Fibroblast of skin of back (primary cell): ENCODE measurements at places on chromosomes 2 and 18.
A peak's percentile ranks its signal among the peaks of the same experiment; 100 is the strongest.

DNA sequence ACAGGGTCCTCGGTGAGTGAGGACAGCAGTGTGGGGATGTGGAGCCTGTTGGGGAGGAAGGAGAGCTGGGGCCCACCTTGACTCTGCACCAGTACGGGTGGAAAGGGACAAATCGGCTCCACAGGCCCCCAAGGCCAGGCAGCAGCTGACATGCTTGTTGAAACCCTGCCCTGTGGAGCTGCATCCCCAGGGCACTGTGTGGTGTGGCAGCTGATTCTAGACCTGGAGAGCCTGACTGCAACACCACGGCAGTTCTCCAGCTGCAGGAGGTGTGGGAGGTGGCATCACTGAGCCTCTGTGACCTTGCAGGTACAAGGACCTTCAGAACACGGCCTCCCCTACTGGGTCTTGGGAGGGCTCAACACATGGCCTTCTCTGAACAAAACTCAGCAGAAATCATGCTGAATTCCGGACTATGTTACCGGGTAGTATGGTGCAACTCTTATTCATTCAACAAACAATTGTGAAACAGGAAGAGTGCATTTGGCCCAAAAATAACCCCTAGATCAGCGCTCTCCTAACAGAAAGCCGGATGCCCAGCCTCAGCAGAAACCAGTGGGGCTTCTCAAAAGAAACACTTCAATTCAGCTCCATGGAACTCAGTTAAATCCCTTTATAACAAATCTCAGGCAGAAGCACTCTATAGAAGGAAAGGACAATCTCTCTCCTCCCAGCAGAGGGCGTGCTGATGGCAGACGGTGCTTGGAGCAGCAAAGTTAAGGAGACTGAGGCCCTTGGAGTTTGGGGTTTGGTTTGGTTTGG is 104.4 kb upstream of the SALL3 start:
- peak; percentile 26 for DNase-seq

GRCh38 chr2:174485788-174486562 is 854 bp downstream of the GPR155 start:
- DNase-seq: peak; percentile 24

DNA sequence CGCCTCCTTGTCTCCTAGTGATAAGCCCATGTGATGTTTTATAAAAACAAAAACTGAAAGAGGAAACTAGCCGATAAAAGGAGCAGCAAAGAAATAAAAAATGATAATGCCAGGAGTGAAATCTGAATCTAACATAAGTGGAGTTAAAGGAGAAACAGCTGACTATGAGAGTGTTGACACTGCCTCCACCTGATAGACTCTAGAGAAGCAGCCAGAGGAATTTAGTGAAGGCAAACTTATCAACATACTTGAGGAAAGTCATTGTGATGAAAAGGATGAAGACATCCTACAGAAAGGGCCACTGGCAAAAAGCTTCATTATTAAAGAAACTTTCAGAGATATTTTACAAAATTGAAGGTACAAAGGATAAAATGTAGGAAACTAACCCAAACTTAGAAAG is 1.9 kb downstream of the M1AP start:
- DNase-seq: no peak

DNA sequence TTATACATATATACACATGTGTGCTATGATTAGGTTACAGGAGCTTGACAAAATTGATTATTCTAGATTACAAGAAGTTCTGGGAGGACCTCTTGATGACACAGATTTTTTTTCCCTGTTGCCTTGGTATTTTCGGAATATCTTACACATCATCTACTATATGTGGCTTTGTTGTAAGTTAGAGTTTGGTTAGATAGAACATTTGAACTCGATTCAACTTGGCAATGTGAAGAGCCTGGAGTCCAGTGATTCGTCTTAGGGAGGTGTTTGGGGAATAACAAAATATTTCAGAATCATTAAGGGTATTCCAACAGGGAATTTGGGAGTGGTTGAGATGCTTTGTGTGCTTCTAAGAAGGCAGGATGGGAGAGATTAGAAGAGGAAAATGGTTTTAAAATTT is 39.3 kb upstream of the EFEMP1 start:
- DNase-seq: no peak

GRCh38 chr18:46386788-46387187 is 270.2 kb downstream of the LOXHD1 start:
- peak; percentile 50 for DNase-seq

DNA sequence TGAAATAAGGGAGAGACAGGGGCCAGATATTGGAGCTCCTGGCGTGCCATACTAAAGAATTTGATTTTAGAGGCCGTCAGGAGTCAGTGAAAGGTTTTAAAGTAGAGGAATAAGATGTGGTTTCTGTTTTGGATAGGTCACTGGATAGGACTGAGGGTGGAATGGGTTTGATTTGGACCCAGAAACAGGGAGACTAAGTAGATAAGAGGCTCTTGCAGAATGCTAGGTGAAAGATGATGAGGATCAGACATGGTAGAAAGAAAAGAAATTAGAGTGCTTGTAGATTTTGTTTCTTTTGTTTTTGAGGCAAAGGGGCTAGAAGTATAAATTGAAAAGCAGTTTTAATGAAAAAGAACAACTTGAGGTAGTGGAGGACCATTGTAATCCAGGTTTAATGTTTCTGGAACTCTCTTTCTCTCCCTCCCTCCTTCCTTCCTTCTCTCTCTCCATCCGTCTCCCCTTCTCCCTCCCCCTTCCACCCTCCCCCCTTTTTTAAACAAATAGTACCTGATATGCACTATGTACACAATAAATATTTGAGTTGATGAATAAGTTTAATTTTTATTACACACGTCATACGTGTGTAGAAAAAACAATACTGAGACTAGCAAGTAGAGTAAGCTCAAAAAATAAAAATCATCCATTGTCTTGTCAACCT is 1.9 kb downstream of the NDUFV2 start:
- DNase-seq: no peak

DNA sequence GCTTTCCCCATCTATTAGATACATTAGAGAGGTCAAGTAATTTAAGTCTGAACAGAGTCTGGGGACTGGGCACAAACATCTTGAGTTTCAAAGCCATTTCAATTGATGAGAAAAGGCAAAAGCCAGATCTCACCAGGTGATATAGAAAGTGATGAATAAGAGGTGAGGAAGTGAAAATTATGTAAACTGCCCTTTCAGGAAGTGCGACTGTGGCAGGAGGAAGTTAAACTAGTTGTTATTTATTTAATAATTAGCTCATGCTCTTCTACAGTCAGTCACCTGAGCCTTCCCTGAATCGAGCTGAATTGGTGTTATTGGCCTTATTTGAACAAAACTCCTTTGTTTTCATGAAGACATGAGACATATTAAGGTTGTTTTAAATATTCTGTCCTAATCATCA is 115.1 kb downstream of the CDH20 start:
- DNase-seq: no peak

- no peak for DNase-seq
Measured at GRCh38 chr2:122486086-122486485, 730.6 kb downstream of the TSN start.

- peak; percentile 26 for DNase-seq
Measured at GRCh38 chr2:202335791-202336467, 40.2 kb upstream of the BMPR2 start.

GRCh38 chr18:28581521-28582071 is 404.7 kb upstream of the CDH2 start:
- DNase-seq: no peak

DNA sequence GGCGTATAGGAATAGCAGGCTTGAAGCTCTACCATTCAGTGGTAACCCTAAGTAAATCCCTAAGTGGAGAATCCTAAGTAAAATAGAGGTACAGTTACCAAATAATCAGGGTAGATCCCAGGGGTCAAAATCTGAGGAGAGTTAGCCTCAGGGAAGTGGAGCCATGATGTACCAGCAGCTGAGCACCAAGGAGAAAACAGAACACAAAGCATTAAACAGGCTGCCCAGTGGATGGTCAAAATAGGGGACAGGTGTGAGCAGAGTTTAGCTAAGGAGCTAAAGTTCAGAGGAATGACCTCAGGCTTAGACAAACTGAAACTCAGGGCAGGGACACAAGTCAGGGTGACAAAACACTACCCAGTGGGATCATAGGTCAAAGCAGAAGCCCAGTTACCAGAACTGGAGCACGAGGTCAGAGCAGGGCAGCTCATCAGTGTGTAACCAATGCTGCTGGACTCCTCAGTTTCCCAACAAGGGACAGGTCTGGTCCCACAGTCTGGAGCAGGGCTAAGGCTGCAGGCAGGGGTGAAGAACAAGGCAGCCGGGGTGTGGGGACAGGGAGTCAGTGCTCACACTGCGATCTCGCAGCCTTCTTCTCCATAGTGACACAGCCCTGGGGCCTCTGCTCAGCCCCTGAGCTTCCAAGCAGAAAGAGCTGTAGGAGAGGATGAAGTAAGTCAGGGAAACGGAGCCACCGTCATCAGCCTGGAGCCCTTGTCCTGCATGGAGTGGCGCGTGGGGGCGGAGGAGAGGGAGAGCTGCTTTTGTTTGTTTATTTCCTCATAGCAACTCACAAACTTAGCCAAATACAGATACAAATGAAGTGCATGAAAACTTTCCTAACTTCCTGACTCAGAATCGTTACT is 264.0 kb downstream of the MREG start:
- DNase-seq: no peak

DNA sequence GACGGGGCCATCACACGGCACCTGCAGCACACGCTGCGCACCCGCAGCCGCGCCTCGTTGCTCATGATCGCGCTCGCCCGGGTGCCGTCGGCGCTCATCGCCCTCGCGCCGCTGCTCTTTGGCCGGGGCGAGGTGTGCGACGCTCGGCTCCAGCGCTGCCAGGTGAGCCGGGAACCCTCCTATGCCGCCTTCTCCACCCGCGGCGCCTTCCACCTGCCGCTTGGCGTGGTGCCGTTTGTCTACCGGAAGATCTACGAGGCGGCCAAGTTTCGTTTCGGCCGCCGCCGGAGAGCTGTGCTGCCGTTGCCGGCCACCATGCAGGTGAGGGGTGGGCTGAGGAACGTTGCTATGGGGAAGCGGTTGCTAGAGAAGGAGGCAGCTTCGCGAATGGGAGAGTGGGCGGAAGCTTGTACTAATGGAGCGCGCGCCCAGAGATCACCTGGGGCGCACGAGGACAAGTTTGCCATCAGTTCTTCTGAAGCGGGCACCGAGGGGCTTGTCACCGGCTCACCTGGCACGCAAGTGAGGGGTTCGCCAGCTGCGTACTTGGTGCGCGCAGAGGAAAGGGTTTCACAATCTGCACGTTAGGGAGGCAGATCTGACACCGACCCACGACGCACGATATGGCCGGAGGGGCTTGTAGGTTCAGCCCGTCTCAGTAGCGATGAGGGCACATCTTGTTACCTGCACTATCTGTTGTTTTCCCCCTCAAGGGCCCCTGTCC is 45.6 kb downstream of the DDX18 start:
- no peak for DNase-seq

- DNase-seq: no peak
Measured at GRCh38 chr18:50709193-50709592, 110.6 kb downstream of the MRO start.

DNA sequence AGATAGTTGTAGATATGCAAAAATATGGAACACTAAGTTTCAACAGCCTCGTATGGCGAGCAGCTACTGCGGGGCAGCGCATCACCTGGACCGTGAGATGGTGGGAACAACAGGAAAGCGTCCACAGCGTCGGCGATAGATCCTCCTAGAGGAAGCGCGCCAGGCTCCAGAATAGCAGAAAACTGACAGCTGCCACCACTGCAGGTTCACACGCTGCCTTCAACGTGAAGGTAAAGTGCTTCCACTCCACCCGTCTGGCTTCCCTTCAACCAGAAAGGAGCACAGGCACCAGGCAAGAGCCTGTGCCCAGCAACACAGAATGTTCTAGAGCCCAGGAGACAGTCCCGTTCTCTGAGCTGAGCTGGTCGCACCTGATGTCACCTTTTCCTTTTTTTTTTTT is 20.0 kb downstream of the FBXO48 start:
- DNase-seq: no peak

- DNase-seq: no peak
Measured at GRCh38 chr18:11002277-11002676, 147.1 kb downstream of the PIEZO2 start.

DNA sequence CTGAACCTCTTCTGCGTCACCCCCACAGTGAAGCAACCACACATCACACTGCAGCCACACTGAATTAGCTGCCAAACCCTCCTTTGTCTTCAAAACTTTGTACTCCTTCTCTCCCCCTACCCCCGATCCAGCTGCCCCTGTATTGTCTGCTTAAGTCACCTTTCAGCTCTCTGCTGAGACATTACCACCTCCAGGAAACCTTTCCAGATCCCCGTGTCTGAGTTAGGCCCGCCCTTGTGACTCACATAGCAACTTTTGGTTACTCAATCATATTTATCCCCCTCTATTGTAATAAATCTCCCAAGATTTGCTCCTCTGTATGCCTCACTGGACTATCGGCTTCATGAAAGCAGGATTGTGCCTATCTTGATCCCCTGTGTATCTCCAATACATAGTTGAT is 82.8 kb upstream of the CDCA7 start:
- no peak for DNase-seq

DNA sequence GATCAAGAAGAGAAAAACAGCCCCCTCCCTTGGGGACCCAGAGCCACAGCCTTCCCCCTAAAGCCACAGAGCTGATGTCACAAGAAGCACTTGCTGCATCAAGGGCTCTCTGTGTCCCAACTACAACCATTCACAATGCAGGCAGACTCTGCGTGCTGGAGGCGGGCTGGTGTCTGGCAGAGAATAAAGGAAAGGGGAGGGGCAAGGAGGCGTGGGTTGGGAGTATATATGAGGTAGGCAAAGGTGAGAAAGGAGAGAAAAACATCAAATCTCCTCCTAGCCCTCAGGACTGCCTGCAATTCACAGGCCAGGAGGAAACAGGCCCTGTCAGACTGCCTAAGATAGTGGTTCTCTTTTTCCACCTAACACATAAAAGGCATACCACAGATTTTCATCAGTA is 48.8 kb upstream of the IHH start:
- no peak for DNase-seq

DNA sequence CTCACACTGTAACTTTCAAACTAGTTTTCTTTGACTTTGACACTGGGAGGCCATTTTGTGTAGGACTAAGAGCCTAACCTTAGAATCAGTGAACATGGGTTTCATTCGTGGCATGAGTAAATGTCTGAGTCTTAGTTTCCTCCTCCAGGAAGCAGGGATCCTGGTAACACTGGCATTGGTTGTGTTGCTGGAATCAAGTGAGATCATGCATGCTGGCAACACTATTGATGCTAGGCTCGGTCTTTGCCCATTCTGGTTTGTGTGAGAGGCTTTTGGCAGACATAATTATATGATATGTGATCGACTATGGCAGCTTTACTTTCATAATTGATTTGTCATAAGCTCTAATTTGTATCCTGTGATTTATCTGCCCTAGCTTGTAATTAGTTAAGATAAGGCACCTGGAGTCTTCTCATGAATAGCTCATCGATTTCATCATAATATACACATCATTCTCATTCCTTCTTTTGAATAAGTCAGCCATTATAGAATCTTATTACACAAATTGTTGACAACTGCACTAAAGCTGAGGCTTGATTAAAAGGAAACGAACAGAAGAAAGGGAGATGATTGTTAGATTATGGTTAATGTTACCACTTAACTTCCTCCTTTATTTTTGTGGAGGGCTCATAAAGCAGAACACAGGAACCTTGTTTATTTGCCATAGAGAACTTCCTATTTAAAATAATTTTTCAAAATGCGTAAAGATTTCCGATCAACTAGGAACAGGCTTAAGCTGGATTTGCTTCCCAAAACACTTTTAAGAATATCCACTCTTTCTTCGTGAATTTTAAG is 12.6 kb downstream of the PPP1R1C start:
- no peak for DNase-seq

- no peak for DNase-seq
Measured at GRCh38 chr2:196875414-196875813, 51.1 kb downstream of the PGAP1 start.

- DNase-seq: no peak
Measured at GRCh38 chr2:239866350-239866749, 158.8 kb downstream of the NDUFA10 start.
